T-helper 9 cell (primary cell): ENCODE measurements at places on chromosomes 1 and 21.

GRCh38 chr1:154857441-154858215, 12.5 kb downstream of the KCNN3 start:
- DNase-seq: no peak

DNA sequence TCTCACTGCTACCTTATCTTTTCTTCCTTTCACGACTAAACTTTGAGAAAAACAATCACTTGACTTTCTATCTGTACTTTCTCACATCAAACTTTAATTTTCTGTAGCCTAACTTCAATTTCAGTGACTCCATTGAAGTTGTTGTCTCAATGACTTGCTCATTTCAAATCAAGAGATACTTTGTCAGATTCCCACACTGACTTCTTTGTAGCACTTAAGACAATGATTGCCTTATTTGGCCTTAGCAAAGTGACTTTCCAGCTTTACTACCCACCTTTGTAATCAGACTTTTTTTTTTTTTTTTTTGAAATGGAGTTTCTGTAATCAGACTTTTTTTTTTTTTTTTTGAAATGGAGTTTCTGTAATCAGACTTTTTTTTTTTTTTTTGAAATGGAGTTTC, 37.0 kb downstream of the AGO4 start:
- DNase-seq: no peak

DNA sequence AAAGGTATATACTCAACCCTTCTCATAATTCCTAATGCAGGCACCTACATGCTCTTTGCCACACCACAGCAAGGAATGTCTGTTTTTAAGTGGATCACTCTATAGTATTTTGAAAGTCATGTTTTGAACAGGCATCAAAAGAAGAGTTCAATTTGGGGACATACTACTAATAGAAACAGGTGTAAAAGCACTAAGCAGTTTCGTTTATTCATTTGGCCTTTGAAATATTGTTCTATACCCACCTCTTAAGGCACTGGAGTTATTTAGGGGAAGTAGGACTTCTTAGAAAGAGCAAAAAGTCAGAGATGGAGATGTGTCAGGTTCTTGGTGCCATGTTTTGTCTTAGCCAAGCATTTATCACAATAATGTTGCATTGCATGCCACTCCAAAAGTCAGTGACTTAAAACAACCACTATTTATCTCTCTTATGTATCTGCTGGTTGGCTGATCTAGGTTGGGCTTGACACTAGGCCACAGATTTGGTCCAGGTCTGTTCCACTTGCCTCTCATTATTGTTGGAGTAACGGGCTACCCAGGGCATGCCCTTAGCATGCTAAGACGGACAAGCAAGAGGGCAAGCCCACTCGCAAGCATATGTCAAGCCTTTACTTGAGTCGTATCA, 107.5 kb downstream of the RGL1 start:
- DNase-seq: no peak

DNA sequence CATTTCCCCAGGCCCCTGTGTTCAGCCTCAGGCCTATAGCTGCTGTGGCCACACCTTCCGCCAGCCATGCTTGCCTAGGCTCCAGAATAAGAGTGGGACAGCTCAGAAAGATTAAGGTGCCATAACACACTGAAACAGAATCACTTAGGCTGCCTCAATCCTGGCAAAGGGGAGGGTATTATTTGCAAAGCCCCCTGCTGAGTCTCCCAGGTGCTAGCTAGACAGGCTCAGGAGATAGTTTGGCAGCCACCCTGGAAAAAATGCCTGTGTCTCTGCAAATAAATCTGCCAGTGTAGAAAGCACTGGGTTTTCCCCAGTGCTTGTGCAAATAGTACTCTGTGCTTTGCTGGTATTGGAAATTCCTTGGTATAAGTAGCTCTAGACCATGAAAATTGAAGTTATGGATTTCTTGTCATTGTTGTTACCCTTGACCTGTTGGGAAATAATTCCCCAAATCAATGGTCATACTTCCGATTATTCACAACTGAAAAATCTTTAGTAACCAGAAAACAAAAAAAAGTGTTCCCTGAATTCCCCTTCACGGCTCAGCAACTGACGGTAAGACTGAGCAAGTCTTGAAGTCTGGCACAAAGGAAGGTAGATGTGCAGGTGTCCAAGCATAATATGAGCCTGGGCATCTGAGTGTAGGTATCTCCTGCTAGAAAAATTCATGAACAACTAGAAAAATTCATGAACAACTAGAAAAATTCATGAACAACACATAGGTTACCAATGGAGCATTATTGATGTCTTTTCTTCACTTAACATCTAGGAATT, 56.9 kb downstream of the PROX1 start:
- DNase-seq: no peak

GRCh38 chr1:55246331-55246730, 31.2 kb upstream of the USP24 start:
- no peak for DNase-seq

GRCh38 chr1:106937104-106937503, 119.4 kb upstream of the PRMT6 start:
- no peak for DNase-seq

GRCh38 chr1:181129771-181130606, 41.5 kb downstream of the IER5 start:
- no peak for DNase-seq

DNA sequence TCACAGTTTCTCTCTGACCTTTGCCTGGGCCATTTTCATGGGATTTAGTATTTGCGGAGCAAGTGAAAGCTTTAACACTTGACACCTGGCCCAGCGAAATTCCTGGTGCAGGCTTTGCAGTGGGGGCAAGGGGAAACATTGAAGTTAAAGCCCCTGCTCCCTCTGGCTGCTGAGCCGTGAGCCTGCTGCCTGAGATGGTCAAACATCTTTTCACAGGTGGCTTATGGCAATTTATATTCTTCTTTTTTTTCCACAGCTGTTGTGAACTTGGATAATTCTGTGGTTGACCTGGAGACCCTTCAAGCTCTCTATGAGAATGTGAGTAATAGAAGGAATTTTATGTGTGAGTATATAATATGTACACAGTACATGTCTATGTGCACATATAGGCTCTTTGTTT, 202.9 kb downstream of the FMN2 start:
- DNase-seq: no peak

- no peak for DNase-seq
Observed at GRCh38 chr1:99177465-99177864, 86.8 kb upstream of the PLPPR4 start.

- no peak for DNase-seq
Observed at GRCh38 chr1:85799737-85800136, 91.5 kb upstream of the ZNHIT6 start.

- DNase-seq: no peak
Observed at GRCh38 chr1:117631359-117632160, 25.7 kb downstream of the TENT5C start.

DNA sequence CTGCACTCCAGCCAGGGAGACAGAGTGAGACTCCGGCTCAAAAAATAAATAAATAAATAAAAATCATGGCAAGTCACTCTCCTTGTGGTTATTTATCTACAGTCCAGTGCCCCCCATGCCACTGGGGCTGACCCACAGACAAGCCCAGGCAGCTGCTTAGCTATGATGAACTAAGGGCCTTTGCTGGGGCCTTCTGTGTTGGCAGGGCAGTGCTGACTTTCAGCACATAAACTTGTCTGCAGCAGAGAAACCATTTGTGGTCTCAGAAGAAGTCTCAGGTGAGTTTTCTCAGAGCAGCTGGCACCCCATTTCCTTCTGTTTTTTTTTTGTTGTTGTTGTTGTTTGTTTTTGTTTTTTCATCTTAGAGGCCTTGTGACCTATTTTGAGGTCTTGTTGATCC, 20.9 kb upstream of the CFHR4 start:
- no peak for DNase-seq

GRCh38 chr1:155173478-155174323, at the start of gene TRIM46:
Gene TRIM46 (plus strand): TSS chr1:155173849. CDS start chr1:155173967, 118 bp downstream.
- DNase-seq: peak; percentile 50

- no peak for DNase-seq
Observed at GRCh38 chr1:182766881-182767645, 22.5 kb upstream of the NPL start.

DNA sequence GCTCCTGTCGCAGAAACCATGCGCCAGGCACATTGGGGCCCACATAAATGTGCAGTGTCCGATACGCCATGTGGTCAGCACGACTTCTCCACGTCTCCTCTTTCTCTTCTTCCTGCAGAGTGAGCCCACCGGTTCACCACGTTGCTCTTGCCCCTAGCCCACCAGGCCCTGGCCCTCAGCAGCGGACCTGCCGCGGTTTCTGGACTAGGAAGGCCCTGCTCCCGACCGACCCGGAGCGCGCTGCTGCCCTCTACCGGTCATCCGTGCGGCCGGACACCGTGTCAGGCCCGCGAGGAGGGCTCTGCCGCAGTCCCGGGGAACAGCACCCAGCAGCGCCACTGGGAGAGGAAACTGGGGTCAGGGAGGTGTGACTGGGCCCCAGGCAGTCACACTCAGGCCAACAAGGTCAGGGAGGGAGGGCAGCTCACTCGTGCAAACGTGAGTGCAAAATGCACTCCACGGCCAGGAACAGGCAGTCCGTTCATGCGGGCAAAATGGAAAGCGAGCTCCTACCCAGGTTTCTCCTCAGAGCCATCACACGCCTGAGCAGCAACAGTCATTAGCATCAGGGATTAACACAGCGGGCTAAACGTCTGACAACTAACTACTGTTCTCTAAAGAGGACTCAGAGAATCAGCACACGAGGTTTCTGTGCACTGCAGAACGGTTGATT, 13.7 kb downstream of the TLR5 start:
- peak; percentile 64 for DNase-seq
